ENCODE measurements at places on chromosomes 13 and 19.

DNA sequence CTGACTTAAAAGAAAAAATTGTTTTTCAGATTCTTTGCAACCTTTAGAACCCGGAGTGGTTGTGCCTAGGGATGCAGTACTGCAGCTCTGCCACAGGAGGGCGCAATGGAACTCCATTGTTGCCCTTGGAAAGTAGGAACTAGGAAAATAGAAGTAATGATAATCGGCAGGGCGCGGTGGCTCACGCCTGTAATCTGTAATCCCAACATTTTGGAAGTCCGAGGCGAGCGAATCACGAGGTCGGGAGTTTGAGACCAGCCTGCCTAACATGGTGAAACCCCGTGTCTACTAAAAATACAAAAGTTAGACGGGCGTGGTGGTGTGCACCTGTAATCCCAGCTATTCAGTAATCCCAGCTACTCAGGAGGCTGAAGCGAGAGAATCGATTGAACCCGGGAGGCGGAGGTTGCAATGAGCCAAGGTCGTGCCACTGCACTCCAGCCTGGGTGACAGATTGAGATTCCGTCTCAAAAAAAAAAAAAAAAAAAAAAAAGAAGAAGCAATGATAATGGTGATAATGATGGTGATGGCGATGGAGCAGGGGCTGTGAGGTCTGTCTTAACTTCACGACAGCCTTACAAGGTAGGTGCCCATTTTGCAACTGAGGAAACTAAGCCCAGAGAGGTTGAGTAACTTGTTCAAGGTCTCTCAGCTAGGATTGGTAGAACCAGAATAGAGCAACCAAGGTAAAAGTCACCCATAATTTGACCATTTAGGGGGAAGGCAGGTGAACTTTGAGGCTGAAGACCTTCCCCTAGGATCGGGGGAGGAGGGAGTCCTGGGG is 5.5 kb upstream of the ADAMTS10 start:
- no peak for DNase-seq

DNA sequence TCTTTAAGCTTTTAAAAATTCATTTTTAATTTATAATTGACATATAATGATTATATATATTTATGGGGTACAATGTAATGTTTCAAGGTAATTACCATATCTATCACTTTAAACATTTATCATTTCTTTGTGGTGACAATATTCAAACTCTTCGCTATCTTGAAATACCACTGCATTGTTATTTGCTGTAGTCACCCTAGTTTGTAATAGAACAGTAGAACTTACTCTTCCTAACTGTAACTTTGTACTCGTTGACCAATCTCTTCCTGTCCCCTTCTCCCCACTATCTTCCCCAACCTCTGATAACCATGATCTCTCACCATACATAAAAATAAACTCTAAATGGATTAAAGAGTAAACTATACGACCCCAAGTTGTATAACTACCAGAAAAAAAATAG is 20.4 kb downstream of the COG6 start:
- no peak for DNase-seq

- no peak for DNase-seq
Observed at GRCh38 chr19:15280915-15281683, 48.9 kb upstream of the EPHX3 start.

- no peak for DNase-seq
Observed at GRCh38 chr13:76723551-76724232, 162.5 kb downstream of the KCTD12 start.

DNA sequence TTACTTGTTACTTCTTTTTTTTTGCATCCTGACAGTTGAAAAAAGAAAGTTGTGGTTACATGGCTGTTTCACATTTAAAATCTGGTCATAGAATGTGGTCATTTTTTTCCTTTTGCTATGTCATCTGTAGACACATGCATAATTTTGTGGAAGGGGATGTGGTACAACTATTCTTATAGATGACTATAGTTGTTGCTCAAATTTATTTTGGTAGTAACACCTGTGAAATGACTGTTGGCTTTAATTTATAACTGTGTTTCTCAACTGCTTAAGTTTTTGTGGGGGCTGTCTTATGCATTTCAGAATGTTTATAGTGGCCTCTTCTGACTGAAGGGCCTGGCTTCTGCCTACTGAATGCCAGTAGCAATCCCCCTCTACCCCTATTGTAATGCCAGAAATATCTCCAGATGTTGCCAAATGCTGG is 130.5 kb downstream of the PAN3 start:
- no peak for DNase-seq

GRCh38 chr19:34229721-34230120 is 24.6 kb upstream of the GARRE1 start:
- DNase-seq, result no peak

DNA sequence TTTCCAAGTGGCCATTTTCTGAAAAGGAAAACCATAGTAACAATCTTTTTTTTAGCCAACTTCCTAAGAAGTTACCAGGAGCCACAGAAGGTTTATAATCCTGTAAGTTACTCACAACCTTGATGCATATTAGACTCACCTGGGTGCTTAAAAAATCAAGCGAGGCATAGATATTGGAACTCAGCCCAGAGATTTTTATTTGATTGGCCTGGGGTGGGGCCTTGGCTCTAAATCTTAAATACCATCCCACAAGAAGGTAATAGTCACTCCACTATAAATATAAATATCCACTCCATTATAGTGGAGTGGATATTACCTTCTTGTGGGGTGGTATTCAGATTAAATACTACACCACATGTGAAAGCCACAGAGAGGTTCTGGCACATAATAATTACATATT is 429.6 kb downstream of the RFC3 start:
- DNase-seq, result no peak

DNA sequence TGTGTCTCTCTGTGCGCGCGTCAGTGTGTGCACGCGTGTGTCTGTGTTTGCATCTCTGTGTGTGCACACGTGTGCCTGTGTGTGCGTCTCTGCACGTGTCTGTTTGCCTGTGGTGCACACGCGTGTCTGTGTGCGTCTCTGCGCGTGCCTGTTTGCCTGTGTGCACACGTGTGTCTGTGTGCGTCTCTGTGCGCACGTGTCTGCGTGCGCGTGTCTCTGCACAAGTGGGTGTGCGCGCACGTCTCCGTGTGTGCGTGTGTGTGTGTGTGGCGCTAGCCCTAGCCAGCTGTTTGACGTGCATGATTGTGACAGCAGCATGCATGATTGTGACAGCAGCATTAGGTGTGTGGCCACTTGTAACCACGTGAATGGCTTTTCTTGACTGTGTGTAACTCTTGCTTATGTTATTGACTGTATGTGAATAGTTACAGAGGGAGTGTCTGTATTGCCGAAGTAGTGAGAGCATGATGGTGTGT is 31.1 kb downstream of the ZNF146 start:
- no peak for DNase-seq

GRCh38 chr13:102726430-102726829 is 31.6 kb upstream of the METTL21C start:
- no peak for DNase-seq

DNA sequence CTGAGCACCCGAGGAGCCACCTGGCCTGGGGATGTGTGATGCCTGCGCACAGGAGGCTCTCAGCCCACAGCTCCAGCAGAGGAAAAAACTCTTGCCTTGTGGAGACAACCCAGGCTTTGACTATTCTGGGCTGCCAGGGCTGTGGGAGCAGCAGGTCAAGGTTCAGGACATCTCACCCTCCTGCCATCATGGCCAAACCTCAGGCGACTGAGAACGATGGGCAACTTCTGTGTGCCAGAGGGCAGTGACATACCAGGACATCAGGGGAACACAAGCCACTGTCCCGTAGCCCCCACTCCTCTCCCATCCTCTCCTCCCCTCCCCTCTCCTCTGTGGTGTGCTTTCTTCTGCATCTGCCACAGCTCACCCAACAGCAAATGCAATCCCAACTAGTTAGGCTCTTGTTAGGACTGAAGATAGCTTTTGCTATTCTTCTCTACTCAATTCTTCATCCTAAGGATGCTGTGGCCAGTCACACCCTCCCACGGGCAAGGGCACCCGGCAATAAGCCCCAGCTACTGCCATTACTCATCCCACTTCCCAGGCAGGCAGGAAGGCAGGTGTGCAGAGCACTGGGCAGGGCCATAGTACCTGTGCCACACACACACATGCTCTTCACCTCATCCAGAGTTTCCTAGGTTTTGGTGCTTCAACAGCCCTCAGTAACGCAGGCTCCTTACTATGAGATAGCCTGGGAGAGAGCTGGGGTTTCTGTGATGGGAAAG is 16.8 kb downstream of the ELL start:
- no peak for DNase-seq

GRCh38 chr19:45352914-45353796 is 12.6 kb downstream of the KLC3 start:
- DNase-seq, result no peak

GRCh38 chr13:36715841-36716240 is 42.0 kb downstream of the SERTM1 start:
- DNase-seq, result no peak

DNA sequence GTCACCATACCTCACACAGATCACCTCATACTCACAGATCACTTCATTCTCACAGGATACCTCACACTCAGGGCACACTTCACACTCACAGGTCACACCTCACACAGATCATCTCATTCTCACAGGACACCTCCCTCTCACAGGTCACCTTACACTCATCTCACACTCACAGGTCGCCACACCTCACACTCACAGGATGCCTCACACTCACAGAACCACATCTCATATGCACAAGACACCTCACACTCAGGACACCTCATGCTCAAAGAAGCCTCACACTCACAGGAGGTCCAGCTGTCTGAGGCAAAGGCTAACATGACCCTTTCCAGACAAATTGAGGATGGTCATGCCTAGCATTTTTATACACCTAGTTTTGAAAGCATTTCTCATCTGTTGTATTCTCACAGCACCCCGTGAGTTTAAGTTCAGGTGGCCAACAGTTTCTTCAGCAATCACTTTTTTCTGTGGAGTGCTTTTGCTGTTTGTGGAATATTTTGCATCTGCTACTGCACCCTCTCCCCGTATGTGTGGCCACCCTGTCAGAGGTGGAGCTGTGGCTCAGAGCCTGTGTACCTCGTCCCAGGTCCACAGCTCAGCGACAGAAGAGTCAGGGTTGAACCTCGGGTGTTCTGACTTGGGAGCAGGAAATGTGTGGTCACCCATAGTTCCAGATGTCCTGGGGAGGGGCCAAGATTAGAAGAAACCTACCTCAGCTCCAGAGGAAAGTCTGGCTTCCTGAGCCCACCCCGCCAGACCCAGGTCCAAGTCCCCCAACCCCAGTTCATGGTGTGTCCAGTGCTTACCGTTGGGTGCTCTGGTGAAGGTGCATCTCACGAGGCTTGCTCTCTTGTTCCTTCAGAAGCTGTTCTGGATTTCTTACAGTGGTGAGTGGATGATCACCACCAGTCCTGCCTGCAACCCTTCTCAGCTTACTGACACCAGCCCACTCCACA is 7.6 kb downstream of the F7 start:
- DNase-seq, result no peak

- no peak for DNase-seq
Observed at GRCh38 chr13:21800837-21801616, 130.2 kb downstream of the FGF9 start.

- DNase-seq, result no peak
Observed at GRCh38 chr19:18489627-18490184, 32.2 kb downstream of the ELL start.

DNA sequence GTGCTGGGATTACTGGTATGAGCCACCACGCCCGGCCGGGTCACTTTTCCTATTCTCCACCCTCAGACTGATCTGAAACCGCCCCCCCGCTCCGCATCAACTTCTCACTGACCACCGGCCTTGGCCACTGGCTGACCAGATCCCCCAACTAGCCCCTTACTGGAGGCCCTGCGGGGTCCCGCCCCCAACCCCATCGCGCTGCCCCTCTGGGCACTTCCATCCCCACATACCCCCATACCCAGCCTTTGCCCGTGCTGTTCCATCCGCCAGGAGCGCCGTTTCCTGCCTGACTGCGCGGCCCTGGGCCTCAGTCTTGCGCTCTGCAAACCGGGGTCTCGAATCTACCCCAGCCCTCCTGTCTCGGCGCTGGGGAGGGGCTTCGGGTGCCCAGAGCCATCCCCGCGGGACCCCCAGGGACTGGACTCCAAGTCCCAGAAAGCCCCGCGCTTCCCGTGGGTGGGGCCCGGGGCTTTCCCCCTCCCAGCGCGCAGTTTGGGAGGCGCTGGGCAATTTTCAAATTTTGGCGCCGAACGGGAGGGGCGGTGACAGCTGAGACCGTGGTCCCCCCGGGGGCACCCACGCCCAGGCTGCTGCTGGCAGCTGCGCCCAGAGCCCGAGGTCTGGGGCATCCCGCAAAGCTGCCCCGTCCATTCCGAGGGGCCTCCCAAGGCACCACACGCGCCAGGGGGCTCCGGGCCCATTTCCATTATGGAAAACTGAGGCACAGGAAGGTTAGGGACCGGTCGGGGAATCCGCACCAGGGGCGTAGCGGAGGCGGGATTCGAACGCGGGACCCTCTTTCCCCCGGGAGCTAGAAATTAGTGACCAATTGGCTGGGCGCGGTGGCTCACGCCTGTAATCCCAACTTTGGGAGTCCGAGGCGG is 5.2 kb upstream of the LMNB2 start:
- no peak for DNase-seq

DNA sequence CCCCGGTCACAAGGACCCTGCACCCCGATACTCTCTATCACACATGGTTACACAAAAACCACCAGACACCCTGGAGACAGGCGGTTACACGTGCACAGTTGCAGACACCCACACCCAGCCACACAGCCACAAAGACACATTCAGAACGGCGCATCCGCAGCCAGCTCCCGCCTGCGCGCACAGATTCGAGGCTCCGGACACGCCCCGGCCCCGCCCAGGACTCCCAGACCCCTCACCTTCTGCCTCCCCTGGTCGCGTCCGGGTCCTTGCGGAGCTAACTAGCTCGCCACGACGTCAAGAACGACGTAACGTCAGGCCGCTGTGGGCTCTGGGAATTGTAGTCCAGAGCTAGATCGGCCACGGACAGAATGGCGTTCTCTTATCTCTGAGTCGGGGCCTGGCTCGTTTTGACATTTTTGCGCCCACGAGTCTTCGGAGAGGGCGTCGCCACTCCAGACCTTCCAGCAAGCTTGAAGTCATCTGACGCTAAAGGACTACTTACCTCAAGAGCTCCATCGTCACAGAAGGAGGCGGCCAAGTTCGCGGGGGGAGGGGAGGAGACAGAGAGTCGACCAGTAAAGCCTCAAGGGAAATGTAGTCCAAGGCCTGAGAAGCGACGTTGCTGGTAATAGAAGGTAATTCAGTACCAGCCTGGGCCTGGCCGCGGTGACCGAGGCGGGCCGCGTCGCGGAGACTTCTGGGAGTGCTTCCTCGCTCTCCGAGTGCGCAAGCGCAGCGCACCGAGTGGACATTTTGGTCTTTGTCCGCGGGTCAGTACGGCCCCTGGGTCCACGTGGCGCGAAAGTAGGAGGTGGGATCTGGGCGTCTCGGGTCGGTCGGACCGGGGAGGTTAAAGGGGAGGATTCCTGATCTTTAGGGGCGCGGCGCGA is at the start of the genes ZNF146 and ZNF565:
Gene ZNF146 (plus strand): TSS at position 721 of the 890 bp plus-strand sequence. CDS start 21,335 bp downstream, outside the sequence.
Gene ZNF565 (minus strand): TSS at position 280 of the 890 bp plus-strand sequence. CDS start 12,680 bp downstream, outside the sequence.
- DNase-seq, result peak; percentile 85

Data from cortex of kidney (tissue), 1 donor.